ENCODE measurements at places on chromosomes 1 and 21.

GRCh38 chr21:35086357-35086756, 37.3 kb upstream of the RUNX1 start:
- H3K27me3 ChIP-seq, result no peaks in the 10 kb centered on the region
- peaks cover 7% of the 10 kb centered on the region for H3K36me3 ChIP-seq
- peak overlapping the region; percentile 21 for H3K27ac ChIP-seq
- DNase-seq, result no peak
- H3K4me3 ChIP-seq, result no peak overlapping the region

DNA sequence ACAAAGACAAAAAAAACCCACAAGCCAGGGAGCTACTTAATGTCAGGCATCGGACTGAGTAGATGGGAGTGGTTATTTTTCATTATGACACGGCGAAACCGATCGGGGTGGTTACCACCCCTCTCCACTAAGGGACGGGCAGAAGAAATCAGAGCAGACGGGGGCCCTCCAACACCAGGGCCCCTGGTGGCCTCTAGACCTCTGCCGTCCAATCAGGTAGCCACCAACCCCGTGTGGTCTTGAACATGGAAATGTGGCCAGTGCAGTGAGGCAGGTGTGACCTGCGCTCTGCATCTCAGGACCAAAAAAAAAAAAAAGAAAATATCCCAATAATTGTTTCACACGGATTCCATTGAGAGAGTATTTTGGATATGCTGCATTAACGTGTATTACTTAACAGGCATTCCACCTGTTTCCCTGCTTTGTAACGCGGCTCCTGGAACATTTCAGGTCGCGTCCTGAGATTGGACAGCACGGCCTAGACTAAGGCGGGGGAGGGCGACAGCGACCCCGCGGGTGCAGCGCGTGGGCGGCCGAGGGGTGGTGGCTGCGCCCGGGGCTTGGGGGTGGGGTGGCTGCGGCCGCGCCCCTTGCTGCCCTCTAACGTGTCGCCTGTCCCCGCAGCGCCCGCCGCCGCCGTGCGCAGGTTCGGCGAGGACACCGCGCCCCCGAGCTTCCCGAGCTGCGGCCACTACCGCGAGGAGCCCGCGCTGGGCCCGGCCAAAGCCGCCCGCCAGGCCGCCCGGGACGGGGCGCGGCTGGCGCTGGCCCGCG, 48.3 kb downstream of the SIM2 start:
- no peak overlapping the region for H3K27ac ChIP-seq
- peaks cover 44% of the 10 kb centered on the region for H3K27me3 ChIP-seq
- H3K4me1 ChIP-seq, result peaks cover 48% of the 10 kb centered on the region
- DNase-seq, result no peak
- no peaks in the 10 kb centered on the region for H3K36me3 ChIP-seq

- no peaks in the 10 kb centered on the region for H3K27me3 ChIP-seq
- no peak for DNase-seq
- peak overlapping the region; percentile 59 for H3K27ac ChIP-seq
These were observed 4.5 kb downstream of the RAB7B start for GRCh38 chr1:205998457-205999241.

DNA sequence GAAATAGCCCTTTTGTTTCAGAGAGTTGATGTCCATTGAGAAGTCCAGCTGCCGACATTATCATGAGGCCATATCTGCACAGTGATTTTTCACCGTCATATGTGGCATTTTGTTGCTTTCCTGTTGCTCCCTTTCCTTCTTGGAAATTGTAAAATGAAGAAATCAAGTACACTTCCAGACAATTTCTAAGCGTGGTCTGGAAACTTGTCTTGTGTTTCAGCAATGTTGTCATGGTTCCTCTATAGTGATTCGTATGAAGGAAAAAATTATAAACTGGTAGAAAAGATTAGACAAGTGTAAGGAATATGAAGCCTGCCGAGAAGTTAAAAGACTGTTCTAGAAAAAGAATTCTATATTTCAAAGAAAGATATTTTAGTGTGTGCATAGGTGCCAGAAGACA, 17.7 kb downstream of the NTNG1 start:
- DNase-seq, result no peak
- no peak overlapping the region for H3K4me3 ChIP-seq
- H3K4me1 ChIP-seq, result no peaks in the 10 kb centered on the region
- H3K27ac ChIP-seq, result no peak overlapping the region

GRCh38 chr1:38579056-38579455, 280.5 kb downstream of the RRAGC start:
- H3K4me3 ChIP-seq, result peak overlapping the region; percentile 63
- H3K36me3 ChIP-seq, result peaks cover 3% of the 10 kb centered on the region
- peaks cover 40% of the 10 kb centered on the region for H3K27me3 ChIP-seq
- no peak overlapping the region for H3K27ac ChIP-seq

GRCh38 chr1:44830900-44831304, 12.2 kb downstream of the PTCH2 start:
- DNase-seq, result no peak
- no peaks in the 10 kb centered on the region for H3K36me3 ChIP-seq
- no peak overlapping the region for H3K27ac ChIP-seq
- H3K27me3 ChIP-seq, result peaks cover 1% of the 10 kb centered on the region
- H3K4me1 ChIP-seq, result peaks cover 5% of the 10 kb centered on the region

DNA sequence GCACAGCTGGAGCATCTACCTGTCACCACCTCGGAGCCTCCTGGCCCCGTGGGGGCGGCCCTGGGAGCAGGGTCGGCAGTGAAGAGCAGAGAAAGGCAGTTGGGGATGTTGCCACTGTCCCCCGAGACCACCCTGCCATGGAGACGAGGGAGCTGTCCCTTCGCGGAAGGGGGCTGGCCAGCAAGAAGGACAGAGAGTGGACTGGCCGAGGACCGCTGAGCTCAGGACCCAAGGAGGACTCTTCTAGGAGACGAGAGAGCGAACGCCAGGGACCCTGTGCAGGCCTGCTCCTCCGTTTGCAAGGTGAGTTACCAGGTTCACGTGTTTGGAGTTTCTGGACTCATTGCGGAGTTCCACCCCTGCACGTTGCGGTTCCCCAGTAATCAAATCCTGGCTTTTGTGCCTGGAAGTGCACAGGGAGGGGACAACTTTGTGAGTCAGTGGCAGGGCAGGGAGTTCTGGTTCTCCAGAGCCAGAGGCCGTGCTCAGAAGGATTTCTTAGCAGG, 5.6 kb upstream of the POFUT2 start:
- H3K27ac ChIP-seq, result no peak overlapping the region
- H3K4me3 ChIP-seq, result no peak overlapping the region
- H3K27me3 ChIP-seq, result peaks cover 10% of the 10 kb centered on the region
- DNase-seq, result no peak
- H3K36me3 ChIP-seq, result peaks cover 3% of the 10 kb centered on the region
- H3K4me1 ChIP-seq, result peaks cover 48% of the 10 kb centered on the region

GRCh38 chr1:20090119-20090518, 20.1 kb downstream of the PLA2G5 start:
- H3K4me3 ChIP-seq, result no peak overlapping the region
- DNase-seq, result no peak
- H3K4me1 ChIP-seq, result no peaks in the 10 kb centered on the region
- H3K27me3 ChIP-seq, result peaks cover 34% of the 10 kb centered on the region

- H3K4me3 ChIP-seq, result no peak overlapping the region
- H3K4me1 ChIP-seq, result peaks cover 18% of the 10 kb centered on the region
- H3K36me3 ChIP-seq, result no peaks in the 10 kb centered on the region
- no peak overlapping the region for H3K27ac ChIP-seq
- no peak for DNase-seq
- H3K27me3 ChIP-seq, result no peaks in the 10 kb centered on the region
These were observed 47.4 kb upstream of the OSBPL9 start for GRCh38 chr1:51569284-51570062.

- H3K27ac ChIP-seq, result peak overlapping the region; percentile 89
- H3K27me3 ChIP-seq, result peaks cover 12% of the 10 kb centered on the region
- H3K4me1 ChIP-seq, result peaks cover 31% of the 10 kb centered on the region
- peak overlapping the region; percentile 83 for H3K4me3 ChIP-seq
- DNase-seq, result peak; percentile 33
These were observed 558 bp downstream of the PFKL start for GRCh38 chr21:44300262-44300959.

DNA sequence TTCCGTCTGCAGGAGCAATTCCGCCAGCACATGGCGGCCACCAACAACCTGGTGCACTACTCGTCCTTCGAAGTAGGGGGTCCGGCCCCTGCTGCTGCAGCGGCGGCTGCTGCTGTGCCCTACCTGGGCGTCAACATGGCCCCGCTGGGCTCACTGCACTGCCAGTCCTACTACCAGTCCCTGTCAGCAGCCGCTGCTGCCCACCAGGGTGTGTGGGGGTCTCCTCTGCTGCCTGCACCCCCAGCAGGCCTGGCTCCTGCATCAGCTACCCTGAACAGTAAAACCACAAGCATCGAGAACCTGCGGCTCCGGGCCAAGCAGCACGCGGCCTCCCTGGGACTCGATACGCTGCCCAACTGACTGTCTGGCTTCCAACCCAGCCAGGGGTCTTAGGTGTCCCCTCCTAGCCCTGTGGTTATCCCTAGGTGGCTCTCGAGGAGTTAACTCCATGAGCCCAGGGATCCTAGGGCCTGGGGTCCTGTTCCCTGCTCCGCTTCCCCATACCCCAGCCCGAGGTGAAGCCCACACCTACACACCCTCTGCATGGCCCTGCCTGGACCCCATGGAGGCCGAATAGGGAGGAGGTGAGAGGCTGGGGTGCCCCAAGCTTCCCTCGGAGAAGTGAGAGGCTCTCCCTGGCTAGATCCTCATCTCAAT, 22.6 kb downstream of the DMBX1 start:
- peaks cover 39% of the 10 kb centered on the region for H3K27me3 ChIP-seq
- H3K4me3 ChIP-seq, result no peak overlapping the region
- H3K4me1 ChIP-seq, result peaks cover 2% of the 10 kb centered on the region

GRCh38 chr1:108041360-108042142, 76.6 kb upstream of the VAV3 start:
- H3K4me1 ChIP-seq, result peaks cover 8% of the 10 kb centered on the region
- H3K36me3 ChIP-seq, result no peaks in the 10 kb centered on the region
- H3K27me3 ChIP-seq, result no peaks in the 10 kb centered on the region
- H3K4me3 ChIP-seq, result no peak overlapping the region

DNA sequence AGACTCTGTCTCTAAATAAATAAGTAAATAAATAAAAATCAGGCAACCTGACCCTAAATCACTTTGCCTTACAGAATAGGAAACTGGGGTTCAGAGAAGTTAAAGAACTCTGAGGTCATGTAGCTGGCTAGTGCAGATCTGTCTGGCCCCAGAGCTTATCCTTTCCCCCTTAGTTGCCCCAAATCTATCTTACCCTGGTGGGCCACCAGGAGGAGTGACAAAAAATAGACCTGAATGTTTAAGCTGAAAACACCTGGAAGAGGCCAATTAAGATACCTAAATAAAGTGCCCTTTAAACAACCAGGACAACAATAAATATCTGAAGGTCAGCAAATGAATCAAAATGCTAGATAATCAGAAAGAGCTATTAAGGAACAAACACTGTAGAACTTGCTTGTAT, 59.7 kb downstream of the TEX35 start:
- no peak overlapping the region for H3K4me3 ChIP-seq
- no peak overlapping the region for H3K27ac ChIP-seq
- H3K27me3 ChIP-seq, result no peaks in the 10 kb centered on the region
- H3K36me3 ChIP-seq, result peaks cover under 1% of the 10 kb centered on the region
- H3K4me1 ChIP-seq, result peaks cover 6% of the 10 kb centered on the region
- no peak for DNase-seq

DNA sequence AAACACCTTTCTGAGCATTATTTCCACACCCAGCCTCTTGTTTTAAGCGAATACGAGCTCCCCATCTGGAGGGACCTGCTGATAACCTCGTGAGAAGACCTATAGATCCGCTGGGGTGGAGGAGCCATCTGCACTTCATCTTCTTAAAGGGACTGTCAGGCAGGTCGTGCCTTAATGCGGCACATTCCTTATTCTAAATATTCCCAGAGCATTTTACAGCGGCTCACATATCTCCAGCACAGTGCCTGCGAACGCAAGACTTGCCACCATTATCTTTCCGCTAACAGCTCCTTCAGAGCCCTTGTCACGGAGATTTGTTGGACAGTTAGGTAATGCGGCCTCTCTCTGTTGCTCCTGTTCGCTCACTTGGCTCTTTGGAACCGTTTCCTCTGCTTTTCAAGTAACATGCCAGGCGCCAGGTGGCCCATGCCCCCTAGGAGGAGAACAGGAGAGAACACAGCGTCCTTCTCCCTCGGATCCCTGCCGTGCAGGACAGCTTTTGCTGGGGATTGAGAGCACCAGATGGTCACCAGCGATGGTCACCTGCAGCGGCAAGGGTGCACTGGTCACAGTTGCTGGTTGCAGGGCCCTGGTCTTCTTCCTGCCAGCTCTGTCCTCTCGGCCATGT, 162.4 kb downstream of the PGBD5 start:
- H3K36me3 ChIP-seq, result peaks cover 9% of the 10 kb centered on the region
- H3K27ac ChIP-seq, result peak overlapping the region; percentile 81
- H3K4me3 ChIP-seq, result no peak overlapping the region
- no peak for DNase-seq
- H3K4me1 ChIP-seq, result peaks cover under 1% of the 10 kb centered on the region
- no peaks in the 10 kb centered on the region for H3K27me3 ChIP-seq

- peaks cover 66% of the 10 kb centered on the region for H3K4me1 ChIP-seq
- peak overlapping the region; percentile 98 for H3K4me3 ChIP-seq
- H3K27me3 ChIP-seq, result no peaks in the 10 kb centered on the region
These were observed 2.9 kb downstream of the ARF1 start for GRCh38 chr1:228085287-228085951.

DNA sequence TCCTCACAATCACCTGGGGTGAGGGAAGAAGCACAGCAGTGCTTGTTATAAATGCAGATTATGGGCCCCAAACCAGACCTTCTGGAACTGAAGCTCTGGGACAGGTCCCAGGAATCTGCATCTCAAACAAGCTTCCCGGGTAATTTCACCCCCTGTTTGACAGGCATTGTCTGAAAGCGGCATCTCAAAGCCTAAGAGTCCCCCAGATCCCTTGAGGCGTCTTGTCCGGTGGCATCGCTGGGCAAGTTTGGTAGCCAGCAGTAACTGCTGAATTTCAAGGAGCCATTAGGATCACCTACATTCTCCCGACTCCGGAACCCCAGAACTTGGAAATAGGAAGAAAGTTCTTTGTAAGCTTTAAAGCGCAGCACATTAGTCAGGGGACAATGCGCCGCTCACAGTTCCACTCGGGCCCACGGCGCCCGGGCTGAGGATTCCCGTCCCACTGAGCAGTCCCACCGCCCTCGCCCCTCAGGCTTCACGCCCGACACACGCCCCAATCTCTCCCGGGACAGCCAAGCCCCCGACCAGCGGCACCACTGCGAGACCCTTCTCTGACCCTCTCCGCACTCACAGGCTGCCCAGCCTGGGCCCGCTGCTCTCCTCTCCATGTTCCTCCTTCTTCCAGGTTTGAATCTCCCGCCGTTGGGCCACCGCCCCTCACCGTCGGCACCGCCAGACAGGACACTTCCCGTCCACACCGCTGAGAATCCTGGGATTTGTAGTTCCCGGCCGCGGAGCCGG, at the start of gene IQGAP3:
Gene IQGAP3 (minus strand): TSS at position 647 of the 744 bp plus-strand sequence. CDS start 36 bp downstream, at position 611.
- H3K4me1 ChIP-seq, result peaks cover 25% of the 10 kb centered on the region
- peak within 1 kb of the TSS; percentile 96 for H3K27ac ChIP-seq
- peak within 1 kb of the TSS; percentile 97 for H3K4me3 ChIP-seq
- peaks cover 9% of the 10 kb centered on the region for H3K27me3 ChIP-seq
- peak; percentile 75 for DNase-seq

GRCh38 chr1:239856924-239857323, 234.8 kb upstream of the FMN2 start:
- H3K4me3 ChIP-seq, result no peak overlapping the region
- H3K36me3 ChIP-seq, result peaks cover 4% of the 10 kb centered on the region
- DNase-seq, result no peak
- H3K27ac ChIP-seq, result no peak overlapping the region
- H3K4me1 ChIP-seq, result peaks cover 40% of the 10 kb centered on the region
